NCI-H460 (cell line): ENCODE measurements at places on chromosomes 5 and 9.
A peak's percentile ranks its signal among the peaks of the same experiment; 100 is the strongest.

- DNase-seq: no peak
These were observed 43.7 kb downstream of the CDH6 start for GRCh38 chr5:31237174-31237573.

DNA sequence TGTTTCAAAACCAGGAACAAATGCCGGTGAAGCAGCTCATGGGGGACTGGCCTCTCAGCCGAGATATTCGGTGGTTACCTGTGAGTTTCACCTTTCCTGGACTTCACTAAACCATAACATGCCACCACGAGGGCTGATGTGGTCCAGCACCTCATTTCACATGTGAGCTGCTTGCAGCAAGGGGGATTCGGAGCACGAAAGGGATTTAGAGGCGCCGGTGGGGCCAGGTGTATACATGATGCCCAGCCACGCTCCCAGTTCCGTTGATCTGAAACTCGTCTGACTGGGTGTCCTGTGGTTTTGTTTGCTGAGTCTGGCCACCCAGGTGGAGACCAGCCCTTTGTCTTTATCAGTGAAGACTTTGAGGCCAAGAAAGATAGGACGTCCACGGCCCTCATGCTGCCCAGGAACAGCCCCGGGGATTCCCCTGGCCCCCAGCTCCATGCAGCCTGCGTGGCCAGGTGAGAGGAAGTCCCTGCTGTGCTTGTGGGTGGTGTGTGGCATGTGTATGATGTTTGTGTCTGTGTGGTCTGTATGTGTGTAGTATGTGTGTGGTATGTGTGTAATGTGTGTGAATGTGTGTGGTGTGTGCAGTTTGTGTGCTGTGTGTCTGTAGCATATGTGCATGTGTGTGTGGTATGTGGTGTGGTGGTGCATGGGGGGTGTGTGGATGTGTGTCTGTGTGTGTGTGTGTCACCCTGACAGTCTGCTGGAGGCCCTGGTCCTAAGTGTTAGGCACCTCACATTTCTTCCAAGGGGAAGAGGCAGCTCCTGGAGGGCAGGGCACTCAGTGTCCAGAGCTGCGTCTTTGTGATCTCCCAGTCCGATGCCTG, 23.4 kb downstream of the PHF2 start:
- DNase-seq: no peak

- no peak for DNase-seq
These were observed 2.7 kb downstream of the CXCL14 start for GRCh38 chr5:135576075-135576599.

GRCh38 chr5:35924950-35925722, 13.3 kb downstream of the CAPSL start:
- peak; percentile 38 for DNase-seq

DNA sequence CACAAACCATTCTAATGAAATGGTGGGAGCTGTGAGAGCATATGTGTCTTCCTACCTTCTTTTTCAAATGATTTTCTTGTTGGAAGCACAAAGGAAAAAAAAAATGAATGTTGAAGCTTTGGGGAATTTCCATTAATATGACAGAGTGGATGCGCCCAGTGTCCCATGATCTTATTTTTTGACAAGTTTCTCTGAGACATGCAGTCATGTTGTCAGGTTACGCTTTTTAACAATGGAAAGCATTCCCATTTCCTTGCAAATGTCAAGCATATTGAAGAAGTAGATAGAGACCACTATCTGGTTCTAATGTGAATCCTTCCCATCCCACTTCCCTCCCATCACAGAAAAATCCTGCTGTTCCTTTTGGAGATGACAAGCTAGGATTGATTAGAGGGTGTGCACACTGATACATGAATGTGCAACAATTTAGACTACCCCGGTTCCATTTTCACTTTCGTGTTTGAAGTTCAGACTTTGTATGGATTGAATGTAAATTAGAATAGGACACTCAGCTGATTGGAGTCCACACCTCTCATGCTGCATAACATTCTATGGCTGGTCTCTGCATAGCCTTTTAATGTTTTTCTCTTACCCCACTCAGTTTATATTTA, 919.4 kb downstream of the TLE4 start:
- no peak for DNase-seq

GRCh38 chr5:179618923-179619554, 4.4 kb downstream of the HNRNPH1 start:
- no peak for DNase-seq

DNA sequence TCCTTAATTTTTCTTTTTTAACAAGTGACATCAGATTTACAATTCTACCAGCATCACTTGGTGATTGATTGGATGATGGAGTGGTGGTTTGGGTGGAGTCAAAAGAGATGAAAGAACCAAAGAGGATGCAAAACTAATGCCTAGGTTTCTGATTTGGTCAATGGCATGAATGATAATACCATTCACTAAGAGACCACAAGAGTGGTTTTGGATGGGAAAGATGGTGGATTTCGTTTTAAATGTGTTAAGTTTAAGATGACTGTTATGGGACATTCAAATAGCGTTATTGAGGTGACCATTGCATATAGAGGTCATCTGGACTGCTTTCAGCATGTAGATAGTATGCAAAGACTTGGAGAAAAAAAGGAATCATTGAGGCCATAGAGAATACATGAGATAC, 3.6 kb downstream of the SMC5 start:
- no peak for DNase-seq

- DNase-seq: no peak
These were observed 1.5 kb downstream of the MPDZ start for GRCh38 chr9:13278023-13278367.

- no peak for DNase-seq
These were observed 194.4 kb downstream of the EBF1 start for GRCh38 chr5:158905281-158905680.

GRCh38 chr5:155834271-155834975, 492.5 kb upstream of the SGCD start:
- no peak for DNase-seq

DNA sequence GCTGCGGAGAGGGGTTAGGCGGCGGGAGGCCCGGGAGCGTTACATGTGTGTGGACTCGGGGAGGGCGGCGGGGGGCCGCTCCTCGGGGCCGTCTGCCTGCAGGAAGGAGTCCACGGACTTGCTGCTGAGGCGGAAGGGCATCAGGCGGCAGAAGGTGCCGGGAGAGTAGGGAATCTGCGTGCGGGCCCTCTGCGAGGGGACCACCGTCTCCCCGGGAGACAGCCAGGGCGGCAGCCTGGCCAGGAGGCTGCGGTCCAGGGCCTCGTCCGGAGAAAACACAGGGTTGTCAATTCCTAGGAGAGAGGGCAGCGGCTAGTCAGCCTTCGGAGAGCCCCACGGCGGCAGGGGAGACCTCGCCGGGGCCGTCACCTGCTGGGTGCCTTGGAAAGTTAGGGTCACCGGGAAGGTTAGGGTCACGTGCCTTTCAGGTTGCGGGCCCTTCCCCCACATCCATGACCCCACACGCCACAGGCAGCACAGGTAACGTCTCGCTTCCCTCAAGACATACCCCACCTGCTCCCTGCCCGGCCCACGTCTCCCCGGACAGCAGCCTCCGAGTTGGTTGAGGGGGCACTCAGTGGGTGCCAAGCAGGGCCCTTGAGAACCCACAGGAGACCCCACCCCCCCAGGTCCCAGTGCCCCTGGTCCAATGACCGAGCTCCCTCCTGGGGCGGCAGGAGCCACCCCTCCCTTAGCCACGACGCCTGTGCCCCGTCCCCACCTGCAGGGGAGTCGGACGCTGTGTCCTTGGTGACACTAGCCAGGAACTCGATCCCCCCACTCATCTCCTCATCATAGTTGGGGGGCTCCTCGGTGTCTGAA, 32.1 kb downstream of the EXOC3 start:
- no peak for DNase-seq

GRCh38 chr5:57725658-57726504, 243.3 kb upstream of the ACTBL2 start:
- DNase-seq: no peak

DNA sequence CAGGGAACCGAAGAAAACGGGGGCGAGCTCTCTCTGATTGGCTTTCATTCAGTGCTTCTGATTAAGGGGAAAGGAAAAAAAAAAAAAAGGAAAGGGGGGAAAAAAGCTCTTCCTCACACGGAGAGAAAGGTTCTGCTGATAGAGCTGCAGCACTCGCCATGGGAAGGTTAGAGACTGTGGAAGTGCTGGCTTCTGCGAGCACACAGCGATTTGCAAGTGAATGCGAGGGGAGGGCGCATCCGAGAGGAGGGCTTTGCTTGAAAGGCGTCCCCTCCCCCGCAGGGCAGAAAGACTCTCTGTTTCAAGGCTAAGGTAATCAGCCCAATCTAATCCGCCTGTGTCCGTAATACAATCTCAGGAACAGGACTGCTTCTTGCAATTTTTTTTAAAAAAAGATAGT, at the start of gene CDH10:
Gene CDH10, minus strand, starts transcription at position 218 of the 400 bp plus-strand sequence. CDS start 51,488 bp downstream, outside the sequence.
- peak; percentile 76 for DNase-seq

GRCh38 chr5:135341696-135342550, 57.1 kb downstream of the MACROH2A1 start:
- DNase-seq: no peak

DNA sequence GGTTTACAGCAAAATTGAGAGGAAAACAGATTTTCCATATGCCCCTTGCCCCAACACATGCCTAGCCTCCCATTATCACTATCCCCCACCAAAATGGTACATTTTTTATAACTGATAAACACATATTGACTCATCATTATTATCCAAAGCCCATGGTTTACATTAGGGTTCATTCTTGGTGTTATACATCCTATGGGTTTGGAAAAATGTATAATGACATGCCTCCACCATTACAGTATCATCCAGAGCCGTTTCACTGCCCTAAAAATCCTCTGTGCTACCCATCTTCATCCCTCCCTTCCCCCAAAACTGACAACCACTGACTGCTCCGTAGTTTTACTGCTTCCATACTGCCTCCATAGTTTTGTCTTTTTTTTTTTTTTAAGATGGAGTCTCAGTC, 111.1 kb downstream of the ACTL7B start:
- no peak for DNase-seq

GRCh38 chr5:138654281-138654867, 79.2 kb upstream of the HSPA9 start:
- DNase-seq: no peak

DNA sequence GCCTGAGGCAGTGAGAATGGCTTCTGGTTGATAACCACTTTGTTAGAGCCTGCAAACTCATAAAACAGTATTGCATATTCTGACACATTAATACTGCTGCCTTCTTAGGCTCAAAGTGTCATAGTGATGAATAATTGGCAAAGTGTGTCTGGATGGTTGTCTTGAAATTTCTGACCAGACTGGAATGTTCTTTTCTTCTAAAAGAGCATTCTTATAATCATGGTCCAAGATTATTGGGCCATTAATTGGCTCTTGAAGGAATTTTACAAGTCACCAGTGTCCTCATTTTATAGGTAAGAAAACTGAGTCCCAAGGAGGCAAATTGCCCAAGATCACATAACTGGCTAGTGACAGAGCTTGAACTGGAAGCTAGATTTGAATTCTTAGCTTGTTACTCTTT, 111.7 kb downstream of the PCSK1 start:
- no peak for DNase-seq

- DNase-seq: no peak
These were observed 106.9 kb upstream of the SEMA6A start for GRCh38 chr5:116681334-116682013.

DNA sequence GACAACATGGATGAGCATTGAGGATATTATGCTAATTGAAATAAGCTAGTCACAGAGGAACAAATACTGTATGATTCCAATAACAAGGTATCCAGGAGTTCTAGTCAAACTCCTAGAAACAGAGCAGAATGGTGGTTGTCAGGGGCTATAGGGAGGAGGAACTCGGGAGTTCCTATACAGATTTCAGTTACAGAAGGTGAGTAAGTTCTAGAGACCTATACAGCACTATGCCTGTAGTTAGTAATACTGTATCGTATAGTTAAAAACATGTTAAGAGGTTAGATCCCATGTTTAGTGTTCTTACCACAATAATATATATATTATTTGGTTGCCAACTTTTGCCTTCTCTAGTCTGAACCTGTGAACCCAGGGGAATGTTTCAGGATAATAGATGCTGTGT, 7.9 kb upstream of the OXCT1 start:
- no peak for DNase-seq

GRCh38 chr5:112857866-112858265, 3.2 kb upstream of the SRP19 start:
- no peak for DNase-seq

DNA sequence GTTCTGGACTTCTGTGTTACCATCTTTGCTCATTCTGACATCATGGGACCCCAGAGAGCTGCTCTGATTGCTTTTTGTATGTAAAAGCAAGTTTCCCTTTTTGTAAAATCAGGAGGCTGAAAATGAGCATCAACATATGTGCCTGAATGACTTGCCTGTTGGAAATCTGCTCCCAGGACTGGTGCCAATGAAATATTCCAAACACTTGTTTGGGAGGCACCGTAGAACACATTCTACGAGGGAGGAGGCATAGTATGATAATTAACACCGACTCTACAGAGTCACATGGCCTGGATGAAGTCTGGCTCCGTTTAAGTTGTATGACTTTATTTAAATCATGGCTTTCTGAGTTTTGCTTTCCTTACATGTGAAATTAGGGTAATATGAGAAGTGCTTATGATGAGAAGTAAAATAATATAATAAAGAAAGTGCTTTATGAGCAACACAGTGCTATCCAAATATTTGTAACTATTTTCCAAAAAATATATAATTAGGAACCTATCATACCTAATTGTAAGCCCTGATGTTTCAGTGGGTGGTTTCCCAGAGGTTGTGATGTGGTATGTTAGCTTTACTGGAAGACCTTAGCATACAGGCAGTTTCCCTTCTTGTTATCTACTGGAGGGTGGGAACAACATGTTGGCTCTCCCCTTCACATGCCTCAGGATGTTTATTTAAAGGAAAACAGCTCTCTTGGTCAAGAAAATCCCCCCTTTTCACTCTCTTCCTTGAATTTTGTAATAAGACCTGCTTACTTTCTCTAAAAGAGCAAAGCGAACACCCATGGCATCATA, 238.1 kb downstream of the FBXL7 start:
- DNase-seq: no peak

GRCh38 chr5:169803077-169803981, 166.3 kb downstream of the DOCK2 start:
- DNase-seq: peak; percentile 52

DNA sequence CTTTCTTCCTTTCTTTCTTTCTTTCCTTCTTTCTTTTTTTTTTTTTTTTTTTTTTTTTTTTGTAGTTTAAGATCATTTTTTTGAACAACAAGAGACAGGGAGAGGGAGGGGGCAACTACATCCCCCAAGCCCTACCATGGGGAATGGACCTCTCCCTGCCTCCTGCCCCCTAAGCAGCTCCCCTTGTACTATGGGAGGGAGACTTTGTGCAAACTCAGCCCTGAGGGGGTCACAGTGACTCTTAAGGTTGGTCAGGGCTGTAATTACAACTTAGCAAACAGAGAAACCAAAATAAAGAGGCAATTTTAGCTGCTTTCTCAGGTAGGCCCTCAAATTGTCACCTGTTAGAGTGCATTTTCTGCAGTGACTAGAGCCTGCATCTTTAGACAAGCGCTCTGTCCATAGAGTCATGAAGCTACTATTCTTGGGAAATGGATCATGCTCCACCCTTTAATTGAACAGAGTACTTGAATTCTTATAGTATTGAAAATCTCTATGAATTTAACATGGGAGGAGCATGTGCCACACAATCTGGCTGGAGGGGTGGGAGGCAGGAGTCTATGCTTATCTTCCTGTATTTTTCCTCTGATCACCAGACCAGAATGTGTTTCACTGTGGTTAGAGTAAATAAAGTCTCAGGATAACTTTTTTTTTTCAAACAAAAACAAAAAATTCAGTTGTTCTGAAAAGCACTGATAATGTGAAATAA, 24.3 kb upstream of the PIK3R1 start:
- DNase-seq: no peak

- DNase-seq: no peak
These were observed 194.8 kb downstream of the CRB2 start for GRCh38 chr9:123550797-123551196.
